H7 (cell line): ENCODE measurements at places on chromosomes 16 and 17. TPM values are rescaled to one million over a fixed set of nuclear protein-coding genes. Genes with fewer than 3 reads are reported as not detected.

- no peak for DNase-seq
Measured at GRCh38 chr17:31472137-31472536, 80.7 kb downstream of the RAB11FIP4 start.

GRCh38 chr16:71360378-71360777, 1.9 kb downstream of the CALB2 start:
- DNase-seq = no peak

- no peak for DNase-seq
Measured at GRCh38 chr16:61243954-61244353, 792.3 kb downstream of the CDH8 start.

The PRSS8 gene
- 57.1 and 65.4 TPM in 2 replicates for total RNA-seq

- no peak for DNase-seq
Measured at GRCh38 chr17:73211745-73212144, 18.9 kb downstream of the COG1 start.

DNA sequence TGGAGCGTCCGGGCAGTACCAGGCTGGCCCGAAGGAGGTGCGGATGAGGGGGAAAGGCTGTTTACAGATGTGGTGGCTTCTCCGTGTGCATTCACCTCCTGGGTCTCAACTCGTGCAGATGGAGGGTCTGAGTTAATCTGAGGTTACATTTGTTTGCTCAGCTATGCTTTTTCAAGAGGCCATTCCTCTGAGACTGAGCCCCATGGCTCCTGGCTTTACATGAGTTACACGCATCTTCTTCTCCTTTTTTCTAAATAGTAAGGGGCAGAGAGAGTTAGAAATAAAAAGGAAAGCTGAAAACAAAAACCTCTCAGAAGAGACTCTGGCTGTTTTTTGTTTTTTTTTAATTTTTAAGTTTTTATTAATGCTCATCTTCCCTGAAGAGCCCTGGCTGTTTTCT, 29.0 kb downstream of the IRF8 start:
- DNase-seq = no peak

GRCh38 chr17:47820033-47820789, 1.4 kb downstream of the OSBPL7 start:
- DNase-seq = no peak

The RAB26 gene
- 9.2 and 10.7 TPM in 2 replicates for total RNA-seq

The ATP2A3 gene
- 5.7 and 5.8 TPM in 2 replicates for total RNA-seq

DNA sequence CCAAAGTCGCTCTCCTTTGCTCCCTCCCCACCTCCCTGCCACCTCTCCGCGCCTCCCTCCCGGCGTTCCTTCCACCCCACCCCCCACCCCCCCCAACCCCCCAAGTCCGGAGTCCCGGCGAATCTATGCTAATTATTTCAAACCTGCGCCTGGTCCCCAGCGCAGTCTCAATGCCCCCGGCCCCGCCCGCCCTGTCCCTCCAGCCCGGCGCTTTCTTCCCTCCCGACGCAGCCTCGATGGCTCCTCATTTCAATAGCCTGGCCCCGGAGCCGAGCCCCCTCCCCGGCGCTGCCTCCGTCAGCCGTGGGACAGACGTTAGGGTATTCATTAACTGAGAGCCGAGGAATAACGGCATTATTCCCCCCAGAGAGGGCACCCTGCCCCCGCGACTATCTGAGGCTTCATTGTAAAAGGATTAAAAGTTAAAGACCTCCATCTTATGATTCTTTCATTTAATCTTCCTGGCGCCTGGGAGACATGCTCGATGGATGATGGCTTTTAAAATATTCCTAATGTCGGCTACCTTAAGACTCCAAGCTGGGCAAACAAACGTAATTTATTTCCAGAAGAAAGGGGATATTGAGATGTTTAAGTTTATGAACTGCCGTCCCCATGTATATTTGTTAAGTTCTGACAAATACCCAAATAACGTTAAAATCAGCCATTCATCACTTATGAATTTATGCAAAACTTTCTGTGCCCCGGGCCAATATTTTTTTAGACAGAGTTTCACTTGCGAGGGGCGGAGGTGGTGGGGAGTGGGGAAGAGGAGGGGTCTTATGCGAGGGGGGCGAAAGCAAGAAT, 3.4 kb downstream of the NOG start:
- DNase-seq = peak; percentile 84

GRCh38 chr16:69270395-69270794, 40.8 kb upstream of the VPS4A start:
- no peak for DNase-seq

DNA sequence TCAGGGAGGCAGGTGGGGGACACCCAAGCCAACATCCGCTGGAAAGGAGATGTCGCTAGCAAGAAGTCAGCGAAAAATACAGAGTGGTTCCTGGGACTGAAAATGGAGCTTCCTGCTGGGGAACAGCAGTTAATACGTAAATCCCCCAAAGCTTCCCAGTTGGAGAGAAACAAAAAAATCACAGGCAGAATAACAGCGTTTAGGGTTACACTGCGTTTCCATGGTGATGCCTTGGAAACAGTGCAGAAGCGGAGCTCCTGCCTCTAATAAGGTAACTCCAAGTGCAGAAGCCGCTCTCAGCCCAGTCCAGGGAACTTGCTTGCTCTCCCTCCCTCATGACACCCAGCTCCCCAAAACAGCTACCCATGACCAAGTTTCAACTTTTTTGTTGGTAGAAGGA, 73.4 kb downstream of the PLD6 start:
- DNase-seq = no peak

DNA sequence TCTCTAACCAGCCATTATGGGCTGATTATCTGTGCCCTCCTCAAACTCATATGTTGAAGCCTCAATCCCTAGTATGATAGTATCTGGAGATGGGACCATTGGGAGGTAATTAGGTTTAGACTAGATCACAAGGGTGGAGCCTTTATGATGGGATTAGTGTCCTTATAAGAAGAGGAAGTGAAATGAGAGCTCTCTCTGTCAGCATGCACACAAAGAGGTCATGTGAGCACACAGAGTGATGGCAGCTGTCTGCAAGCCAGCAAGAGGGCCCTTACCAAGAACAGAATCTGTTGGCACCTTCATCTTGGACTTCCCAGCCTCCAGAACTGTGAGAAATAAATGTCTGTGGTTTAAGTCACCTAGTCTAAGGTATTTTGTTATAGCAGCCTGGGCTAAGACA, 101.9 kb downstream of the PCTP start:
- DNase-seq = no peak

DNA sequence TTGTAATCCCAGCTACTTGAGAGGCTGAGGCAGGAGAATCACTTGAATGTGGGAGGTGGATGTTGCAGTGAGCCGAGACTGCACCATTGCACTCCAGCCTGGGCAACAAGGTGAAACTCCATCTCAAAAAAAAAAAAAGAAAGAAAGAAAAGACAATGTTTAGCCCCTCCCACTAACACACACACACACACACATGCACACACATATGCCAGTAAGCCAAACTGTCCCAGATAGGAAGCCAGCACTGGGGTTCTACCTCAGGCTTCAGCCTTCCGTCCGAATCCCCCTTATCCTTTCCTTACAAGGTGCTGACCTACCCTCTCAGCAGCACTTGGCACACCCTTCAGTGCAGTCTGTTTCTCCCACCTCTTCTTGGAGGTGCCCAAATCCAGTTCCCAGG, 8.7 kb upstream of the KCNH6 start:
- DNase-seq = no peak

The NUPR1 gene
- total RNA-seq = not detected in 2 replicates

The ABCA9 gene
- total RNA-seq = not detected in 2 replicates

GRCh38 chr16:59593194-59593661, 859.1 kb upstream of the GOT2 start:
- no peak for DNase-seq

GRCh38 chr16:17491140-17491662, 20.4 kb upstream of the XYLT1 start:
- no peak for DNase-seq

- no peak for DNase-seq
Measured at GRCh38 chr16:56518425-56518824, 1.4 kb downstream of the BBS2 start.

- no peak for DNase-seq
Measured at GRCh38 chr16:13289515-13289914, 388.1 kb downstream of the SHISA9 start.

- no peak for DNase-seq
Measured at GRCh38 chr16:27547134-27547533, 2.6 kb downstream of the GTF3C1 start.

The CCR7 gene
- total RNA-seq = 1.1 TPM in 1 of 2 replicates, not detected in the other

- DNase-seq = no peak
Measured at GRCh38 chr16:63850979-63851378, 1270.9 kb downstream of the CDH11 start.

The KRT23 gene
- not detected in 2 replicates for total RNA-seq
